Activated CD4-positive, alpha-beta T cell treated with anti-CD3 and anti-CD28 coated beads for 24 hours (primary cell): ENCODE measurements at places on chromosomes 1 and 21.

DNA sequence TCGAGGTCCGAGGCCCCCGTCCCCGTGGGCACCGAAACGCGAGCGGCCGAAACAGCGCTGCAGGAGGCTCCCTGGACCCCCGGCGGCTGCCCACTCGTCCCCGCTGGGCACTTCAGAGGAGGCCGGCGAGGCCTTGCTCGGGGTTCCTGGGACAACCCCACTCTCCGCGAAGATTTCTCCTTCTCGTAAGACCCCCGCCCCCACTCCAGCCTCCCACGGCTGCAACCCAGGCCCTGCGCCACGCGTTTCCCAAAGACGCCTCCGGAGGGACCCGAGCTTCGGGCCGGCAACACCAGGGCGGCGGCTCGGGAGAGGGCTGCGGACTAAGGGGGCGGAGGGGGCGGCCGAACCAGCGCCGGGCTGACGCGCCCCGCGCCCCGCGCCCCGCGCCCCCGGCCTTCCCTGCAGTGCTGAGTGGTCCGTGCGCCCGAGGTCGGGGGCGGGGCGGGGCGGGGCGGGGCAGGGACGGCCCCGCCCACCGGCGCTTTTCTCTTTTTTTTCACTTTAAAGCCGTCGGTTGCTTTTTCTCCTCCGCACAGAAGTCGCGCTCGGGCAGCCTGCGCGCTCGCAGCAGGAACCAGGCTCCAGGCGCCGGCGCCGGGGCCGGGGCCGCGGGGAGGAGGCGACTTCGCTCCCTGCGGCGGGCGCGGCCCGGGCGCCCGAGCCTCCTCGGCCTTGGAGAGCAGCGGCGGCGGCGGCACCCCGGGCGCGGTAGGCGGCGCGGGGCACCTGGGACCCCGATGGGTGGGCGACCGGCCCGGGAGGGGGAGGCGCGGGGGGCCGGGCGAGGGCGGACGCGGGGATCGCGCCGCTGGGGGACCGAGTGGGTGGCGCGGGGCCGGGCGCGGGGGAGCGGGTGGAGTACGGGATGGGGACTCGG is at the start of gene SPSB1:
TSS of gene SPSB1 (plus strand) at position 534 of the 880 bp plus-strand sequence. CDS start 62,998 bp downstream, outside the sequence.
- peak; percentile 44 for DNase-seq

- DNase-seq: no peak
Measured at GRCh38 chr1:22749919-22750684, 39.5 kb downstream of the EPHB2 start.

DNA sequence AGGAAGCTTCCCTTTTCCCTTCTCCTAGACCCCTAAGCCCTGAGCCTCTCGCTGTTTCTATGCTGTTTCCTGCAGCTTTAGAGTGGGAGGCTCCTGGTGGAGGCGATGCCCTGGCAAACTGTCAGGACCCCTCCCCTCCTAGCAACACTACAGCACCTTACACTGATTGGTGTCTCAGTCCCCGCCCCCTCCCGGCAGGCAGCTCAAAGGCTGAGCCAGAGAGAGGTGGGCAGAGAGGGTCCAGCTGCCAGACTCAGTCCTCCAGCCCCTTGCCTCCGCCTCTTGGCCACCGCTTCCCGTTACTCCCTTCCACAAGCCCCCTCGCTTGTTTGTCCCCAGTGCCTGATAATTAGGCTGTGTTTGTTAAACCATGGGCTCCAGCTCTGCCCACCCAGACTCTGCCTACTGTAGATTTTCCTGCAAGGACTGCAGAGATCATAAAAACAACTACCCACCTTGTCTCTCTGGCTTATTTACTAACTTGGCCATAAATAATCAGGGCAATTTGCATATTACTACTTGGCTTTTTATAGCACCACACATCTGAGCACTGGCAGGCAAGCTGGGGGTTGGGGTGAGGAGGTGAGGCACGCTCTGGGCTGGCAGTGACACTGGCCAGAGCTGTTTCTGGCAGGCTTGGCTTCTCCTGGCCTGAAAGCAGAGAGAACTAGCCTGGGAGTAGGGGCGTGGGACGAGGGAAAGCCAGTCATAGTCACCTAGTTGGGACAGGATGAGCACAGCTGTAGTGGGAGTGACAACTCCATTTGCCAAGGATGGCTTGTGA is 107.5 kb downstream of the CSMD2 start:
- no peak for DNase-seq

DNA sequence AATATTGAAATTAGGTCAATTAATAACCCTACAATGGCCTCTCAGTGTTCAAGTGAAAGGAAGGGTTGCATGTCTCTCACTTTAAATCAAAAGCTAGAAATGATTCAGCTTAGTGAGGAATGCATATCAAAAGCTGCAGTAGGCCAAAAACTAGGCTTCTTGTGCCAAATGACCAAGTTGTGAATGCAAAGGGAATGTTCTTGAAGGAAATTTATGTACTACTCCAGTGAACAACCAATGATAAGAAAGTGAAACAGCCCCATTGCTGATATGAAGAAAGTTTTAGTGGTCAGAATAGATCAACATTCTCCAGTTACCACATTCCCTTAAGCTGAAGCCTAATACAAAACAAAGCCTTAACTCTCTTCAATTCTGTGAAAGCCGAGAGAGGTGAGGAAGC is 10.0 kb downstream of the MAEL start:
- no peak for DNase-seq

DNA sequence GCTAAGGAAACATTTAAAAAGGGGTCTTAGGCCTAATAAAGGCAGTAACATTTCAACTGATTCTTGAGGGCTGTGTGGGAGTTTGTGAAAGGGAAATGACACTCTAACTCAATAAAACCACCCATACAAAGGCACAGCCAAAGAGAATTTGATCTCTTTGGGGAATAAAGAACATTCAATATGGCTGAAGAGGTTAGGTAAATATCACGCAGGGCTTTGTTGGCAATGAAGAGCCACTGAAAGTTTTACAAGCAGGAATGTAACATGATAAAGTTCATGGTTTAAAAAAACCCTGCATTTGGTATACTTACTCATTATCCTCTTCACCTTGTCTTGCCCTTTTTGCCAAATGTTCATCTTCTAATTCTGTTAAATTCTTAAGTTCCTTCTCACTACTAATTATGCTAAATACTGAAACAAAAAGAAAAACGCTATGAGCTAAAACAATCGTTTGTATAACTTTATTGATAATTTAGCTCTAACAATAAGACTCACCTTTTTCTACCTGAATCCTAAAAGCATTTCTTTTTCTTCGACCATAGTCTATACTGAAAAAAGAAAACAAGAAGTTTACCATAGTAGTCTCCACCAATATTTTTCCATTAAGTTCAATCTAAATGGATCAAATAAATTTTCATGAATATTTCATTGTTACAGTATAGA is 12.5 kb downstream of the NVL start:
- DNase-seq: no peak

DNA sequence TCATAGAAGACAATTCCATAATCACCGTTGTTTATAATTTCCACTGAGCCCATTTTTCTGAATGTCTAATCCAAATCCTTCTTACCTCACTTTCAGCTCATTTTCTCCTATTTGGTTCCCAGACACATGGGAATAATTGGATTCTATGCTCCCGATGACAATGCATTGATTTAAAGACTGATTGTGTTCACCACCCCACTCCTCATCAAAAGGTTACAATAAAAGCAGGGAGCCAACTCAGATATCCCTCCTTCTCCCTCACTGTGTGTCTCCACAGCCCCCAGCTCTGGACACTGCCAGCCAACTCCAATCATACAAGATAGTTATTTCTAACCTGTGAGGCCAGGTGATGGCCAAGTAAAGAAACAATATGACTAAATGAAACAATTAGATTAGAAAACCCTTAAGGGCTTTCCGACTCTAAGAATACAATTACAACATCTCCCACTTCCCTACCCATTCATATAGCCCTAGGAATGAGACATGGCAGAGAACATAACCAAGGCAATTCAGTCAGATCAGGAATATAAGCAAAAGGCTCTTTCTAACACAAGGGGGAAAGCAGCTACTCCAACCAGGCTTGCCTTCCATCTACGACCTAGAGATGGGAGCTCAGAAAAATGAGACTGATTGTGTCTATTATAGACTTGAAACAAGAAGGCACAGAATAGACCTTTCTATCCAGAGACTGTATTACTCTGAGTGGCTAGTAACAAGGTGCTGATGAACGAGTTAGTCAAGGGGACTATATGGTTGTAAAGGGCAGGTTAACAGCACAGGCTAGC is 28.5 kb upstream of the CADM3 start:
- DNase-seq: no peak

DNA sequence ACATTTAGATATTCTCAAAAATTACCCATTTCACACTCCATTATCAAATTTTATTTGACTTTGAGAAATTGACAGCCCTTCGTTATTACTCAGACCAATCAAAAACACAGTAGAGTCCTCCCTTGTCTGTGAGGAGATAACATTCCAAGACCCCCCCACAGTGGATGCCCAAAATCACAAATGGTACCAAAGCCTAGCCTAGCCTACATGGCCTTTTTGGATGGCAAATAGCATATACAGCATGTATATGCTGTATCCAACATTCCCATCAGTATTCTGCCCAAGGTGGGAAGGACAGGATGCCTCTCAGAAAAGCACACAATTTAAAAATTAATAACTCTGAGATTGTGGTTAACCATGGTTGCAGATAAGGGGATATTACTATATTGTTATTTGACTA is 17.3 kb downstream of the SFPQ start:
- no peak for DNase-seq

DNA sequence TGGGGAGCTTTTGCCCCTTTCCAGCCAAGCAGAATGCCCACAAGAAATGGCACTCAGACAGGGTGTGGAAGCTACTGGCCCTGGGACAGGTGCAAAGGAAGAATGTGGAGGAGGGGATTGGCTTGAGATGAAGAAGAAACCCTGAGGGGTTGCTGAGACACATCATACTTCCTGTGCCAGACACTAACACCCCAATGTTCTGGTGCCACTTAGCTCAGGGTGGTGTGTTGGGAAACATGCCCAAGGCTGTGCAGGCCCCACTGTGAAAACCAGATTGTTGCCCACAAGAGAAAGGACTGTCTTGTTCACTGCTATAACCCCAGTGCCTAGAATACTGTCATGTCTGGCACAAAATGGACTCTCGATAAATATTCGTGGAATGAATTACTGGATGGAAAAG is 9.9 kb upstream of the PAQR6 start:
- DNase-seq: no peak

DNA sequence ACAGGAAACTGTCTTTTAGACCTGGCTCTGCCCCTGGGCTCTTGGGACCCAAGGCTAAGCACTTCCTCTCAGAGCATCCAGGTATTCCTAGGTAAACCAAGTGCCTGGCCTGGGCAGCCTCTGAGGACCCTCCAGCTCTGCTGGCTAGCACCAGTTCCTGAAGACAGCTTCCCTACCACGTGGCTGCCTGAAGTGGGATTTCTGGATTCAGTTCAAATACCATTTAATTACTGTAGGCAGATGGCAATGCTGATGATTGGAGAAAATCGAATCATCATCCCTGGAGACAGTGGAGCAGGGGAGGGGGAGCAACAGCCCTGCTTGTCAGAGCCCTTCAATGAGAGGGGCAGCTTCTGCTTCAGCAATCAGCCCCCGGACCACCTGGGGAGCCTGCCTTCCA is 11.9 kb downstream of the KIF21B start:
- DNase-seq: no peak

DNA sequence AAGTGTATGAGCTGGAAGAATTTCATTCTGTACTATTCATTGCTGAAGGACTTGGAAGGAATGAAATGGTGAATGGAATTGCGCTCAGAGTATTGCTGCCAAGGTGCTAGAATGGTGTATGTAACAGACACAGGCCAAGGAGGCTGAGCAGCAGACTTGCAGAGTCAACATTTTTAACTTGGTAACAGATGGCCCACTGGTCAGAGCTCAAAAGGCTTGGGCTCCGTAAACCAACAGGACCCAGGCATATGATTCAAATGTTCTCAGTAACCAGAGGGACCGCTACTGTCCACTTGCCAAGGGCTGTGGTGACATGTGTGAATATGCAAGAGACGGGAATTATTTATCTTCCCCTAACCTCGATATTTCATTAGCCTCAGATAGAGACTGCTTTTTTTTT is 28.8 kb upstream of the PTGFRN start:
- no peak for DNase-seq

GRCh38 chr1:21866707-21867043 is 54.6 kb downstream of the LDLRAD2 start:
- DNase-seq: no peak

GRCh38 chr1:42086146-42086545 is 67.1 kb upstream of the GUCA2B start:
- no peak for DNase-seq

DNA sequence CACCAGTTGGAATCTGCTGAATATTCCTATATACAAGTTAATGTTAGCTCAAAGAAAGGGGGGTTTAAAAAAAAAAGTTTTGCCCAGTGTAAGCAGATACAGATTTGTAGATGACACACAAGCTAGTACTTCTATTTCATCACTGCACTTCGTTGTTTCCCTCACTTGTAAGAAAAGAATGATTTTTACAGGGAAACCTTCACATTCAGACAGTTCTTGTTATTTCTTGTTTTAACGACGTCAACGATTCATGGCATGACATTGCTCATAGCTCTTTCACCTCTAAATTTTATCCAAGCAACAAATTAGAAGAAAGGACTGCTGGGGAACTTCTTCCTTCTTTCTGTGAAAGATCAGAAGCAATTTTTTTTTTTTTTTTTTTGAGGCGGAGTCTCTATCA is 25.7 kb upstream of the C1orf105 start:
- no peak for DNase-seq

GRCh38 chr1:160726498-160727315 is 12.3 kb upstream of the SLAMF7 start:
- DNase-seq: no peak

GRCh38 chr1:18007391-18008041 is 100.1 kb upstream of the IGSF21 start:
- no peak for DNase-seq

- DNase-seq: peak; percentile 62
Measured at GRCh38 chr1:178532392-178532791, 19.5 kb downstream of the TEX35 start.

DNA sequence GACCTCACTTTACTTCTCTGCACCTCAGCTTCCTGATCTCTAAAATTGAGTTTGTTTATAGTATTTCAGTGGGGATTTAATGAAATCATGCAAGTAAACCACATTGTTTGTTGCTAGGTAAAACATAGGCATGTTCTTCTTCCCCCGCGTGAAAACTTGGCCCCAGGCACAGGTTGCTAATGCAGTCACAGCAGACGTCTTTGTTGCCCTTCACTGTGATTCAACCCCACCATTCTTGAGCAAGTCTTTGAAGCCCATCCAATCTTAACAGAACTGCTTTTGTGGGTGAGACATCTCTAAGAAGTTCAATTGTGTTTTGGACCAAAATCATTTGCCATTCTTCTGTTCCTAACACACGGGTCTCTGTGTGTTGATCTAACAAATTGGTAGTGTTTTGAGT is 185.5 kb downstream of the ZNF281 start:
- DNase-seq: no peak

GRCh38 chr1:3469849-3470649 is 15.6 kb downstream of the ARHGEF16 start:
- DNase-seq: no peak

- DNase-seq: no peak
Measured at GRCh38 chr1:89957107-89957506, 37.8 kb upstream of the ZNF326 start.
